Activated naive CD8-positive, alpha-beta T cell treated with anti-CD3 and anti-CD28 coated beads, Interleukin-2, amount 50 U/mL, for 16 hours (primary cell): ENCODE measurements at places on chromosomes 2 and 18.

DNA sequence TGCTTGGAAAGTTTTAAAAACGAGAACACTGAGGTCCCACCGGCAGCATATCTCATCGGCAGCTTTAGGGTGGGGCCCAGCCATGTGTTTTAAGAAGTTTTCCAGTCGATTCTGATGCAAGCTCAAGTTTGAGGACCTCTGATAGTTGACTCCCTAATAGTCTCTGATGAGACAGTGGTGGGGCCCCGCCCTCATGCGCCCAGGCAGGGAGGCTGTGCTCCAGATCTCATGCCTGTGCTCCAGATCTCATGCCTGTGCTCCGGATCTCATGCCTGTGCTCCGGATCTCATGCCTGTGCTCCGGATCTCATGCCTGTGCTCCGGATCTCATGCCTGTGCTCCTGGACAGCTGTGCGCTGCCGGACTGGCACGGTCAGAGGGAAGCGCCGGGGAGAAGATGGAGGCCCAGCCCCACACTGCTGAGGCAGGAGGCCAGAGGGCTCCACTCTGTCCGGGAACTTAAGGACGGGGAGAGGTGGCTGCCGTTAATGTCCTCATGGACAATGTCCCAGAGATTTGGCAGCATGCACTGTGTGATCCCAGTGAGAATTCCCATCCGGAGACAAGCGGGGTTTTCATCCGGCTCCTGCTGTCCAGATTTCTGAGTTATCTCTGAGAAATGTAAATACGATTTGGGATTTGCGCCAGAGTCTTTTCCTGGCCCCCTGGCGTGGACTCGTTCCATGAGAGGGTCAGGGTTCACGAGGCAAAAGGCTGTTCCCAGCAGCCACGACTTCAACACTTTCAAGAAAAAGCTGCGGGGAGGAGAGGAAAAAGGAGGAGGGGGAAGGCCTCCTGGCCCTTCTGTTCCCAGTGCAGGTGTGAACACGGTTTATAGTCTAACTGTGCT lies 9.4 kb upstream of the COLEC11 start:
- no peak for DNase-seq

DNA sequence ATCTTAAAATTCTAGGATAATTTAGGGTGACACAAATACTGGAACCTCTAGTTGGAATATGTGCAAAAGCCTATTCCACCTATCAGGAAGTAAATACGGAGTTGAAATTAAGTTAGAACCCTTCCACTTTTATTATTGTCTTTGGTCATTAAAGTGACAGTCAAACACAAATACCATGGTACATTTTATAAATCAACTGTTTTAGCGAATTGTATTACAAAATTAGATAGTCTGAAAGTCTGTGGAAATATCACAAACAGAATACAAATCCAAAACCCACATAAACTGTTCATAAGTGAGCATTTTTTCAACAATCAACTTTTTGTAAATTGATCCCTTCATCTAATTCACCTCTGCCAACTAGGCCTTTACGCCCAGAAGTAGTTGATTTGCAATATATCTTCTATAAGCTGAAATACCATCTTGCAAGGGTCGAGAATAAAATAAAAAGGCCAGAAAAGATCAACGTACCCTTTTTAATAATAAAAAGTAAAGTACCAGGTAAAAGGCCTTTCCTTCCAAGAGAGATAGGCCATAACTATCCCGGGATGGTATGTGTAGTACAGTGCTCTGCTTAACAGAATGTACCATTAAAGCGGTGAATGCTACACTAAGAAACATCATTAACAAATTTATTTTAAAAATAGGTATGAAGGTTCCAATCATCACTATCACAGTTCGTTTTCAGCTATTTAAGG lies 1.3 kb downstream of the USP34 start:
- DNase-seq: no peak

- no peak for DNase-seq
These were observed 11.9 kb upstream of the SLC14A1 start for GRCh38 chr18:45712061-45712460.

DNA sequence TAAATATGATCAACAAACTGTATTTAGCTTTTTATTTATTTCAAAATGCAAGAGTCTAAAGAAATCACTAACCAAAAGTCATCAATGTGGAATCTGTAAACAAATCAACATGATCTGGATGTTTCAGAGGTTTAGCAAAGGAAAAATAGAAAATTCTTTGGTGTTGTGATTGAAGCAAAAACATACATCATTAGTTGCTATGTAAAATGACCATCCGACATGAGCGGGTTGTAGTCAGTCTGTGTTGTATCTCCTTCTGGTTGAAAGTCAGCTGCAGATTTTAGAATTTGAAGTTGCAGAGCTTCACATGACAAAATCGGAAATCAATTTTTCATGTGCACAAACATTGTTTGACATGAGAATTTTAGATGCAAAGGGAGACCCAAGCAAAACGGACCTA lies 63.2 kb downstream of the IRS1 start:
- DNase-seq: no peak

GRCh38 chr2:138502255-138503086 lies 901 bp downstream of the SPOPL start:
- no peak for DNase-seq

DNA sequence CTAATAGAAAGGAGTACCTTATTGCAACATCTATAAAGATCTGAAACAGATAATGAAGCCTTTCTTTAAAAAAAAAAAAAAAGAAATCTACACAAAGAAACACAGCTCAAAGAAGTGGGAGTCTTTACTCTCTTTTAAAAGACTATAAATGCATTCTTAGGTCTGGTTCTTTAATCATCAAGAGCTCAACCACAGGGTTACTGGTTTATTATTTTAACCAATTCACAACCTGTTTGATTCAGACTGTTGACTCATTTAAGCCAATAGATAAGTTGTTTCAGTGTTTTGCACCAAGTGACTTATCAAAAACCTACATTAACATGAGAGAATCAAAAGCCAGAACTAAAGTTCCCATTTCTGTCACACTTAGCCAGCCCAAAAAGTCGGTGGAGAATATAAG lies 93.1 kb downstream of the TCF4 start:
- DNase-seq: no peak

DNA sequence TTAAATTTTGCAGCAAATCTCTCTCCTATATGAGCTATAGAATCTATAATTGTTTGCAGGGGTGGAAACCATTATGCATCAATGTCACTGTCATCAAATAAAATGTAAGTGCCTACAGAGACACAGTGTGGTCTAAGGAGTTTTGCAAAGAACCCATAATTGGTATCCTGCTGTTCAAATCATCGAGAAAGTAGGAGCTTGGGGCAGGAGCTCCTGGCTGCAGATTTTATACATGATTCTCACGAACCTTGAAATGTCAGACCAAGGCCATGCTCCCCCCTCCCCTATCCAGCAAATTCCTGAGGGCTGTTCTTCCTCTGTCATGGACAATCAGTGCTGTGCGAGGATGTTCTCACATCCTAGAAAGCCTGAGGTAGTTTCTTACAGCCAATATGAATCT lies 119.5 kb upstream of the CYRIA start:
- DNase-seq: no peak

DNA sequence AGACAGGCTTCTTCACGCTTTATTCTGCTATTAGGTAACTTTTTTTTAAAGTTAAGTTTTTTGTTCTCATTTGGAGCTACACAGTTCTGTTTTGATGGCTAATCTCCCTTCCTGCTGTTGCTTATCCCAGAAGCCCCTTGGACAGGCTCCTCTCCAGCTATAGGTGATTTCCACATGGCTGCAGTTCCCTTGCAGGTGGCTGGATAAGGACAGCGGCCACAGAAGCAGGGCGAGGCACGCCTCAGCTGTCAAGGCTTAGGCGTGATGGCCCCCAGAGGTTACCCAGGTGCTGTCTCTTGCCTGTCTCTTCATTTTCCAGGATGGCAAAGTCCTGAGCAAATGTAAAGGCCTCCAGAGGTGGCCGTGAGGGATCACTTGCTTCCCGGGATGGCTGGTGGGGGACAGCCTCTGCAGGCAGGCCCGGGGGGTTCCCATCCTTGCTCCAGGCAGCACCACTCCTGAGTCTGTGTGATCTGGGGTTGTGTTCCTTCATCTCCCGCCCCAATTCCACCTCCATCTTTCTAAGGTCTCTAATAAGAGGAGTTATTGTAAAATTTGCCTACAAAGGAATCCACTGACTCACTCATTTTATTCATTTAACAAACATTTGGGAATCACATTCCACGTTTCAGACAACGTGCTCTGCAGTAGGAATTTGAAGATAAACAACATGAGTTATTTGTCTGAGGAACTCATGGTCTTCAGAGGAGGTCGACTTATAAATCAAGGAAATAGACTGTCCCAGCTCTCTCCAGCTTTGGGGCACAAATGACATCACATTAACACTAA lies 53.4 kb downstream of the NAPG start:
- no peak for DNase-seq

DNA sequence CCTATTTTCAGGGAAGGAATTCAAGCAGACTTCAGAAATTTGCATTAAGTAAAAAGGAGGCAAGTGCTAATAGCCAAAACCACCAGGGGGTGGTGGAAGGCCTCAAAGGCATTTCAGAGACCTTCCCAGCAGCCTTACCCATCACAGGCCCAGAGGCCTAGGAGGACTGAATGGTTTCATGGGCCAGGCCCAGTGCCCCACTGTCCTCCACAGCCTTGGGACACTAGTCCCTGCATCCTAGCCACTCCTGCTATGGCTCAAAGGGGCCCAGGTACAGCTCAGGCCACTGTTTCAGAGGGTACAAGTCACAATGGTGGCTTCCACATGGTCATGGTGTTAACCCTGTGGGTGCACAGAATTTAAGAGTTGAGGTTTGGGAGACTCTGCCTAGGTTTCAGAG lies 58.6 kb upstream of the CHAC2 start:
- no peak for DNase-seq
